ENCODE measurements at places on chromosomes 2 and 18.

DNA sequence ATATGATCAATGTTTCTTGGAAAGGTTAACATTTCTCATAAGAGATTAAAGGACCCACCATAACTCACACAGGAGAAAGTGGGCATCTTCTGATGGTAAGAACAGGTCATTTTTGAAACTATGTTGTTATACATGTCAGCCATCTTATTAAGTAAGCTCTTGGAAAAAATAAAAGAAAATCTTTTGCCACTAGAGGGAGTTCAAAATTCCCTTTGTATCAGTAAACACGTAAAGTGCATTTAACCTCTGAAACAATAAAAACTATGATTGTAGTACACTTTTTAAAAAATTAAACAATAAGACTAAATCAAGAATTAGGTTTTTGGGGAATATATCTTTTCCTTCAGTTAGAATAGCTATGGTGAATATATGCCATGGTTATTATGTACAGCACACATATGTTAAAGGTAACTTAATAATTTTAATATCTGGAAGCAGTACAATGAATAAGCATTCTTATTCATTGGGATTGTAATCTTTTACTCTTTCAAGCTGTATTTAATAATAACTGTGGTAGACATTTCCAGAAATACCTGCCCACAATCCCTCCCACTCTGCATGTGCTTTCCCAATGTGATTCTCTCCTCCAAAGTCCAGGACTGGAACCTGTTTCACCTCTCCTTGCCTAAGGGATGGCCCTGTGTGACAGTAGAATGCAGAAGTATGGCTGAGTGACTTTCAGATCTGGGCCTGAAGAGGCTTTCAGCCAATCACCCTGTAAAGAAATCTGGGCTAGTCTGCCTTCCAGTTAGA is 64.2 kb downstream of the RBMS1 start:
- peak; percentile 53 for DNase-seq

DNA sequence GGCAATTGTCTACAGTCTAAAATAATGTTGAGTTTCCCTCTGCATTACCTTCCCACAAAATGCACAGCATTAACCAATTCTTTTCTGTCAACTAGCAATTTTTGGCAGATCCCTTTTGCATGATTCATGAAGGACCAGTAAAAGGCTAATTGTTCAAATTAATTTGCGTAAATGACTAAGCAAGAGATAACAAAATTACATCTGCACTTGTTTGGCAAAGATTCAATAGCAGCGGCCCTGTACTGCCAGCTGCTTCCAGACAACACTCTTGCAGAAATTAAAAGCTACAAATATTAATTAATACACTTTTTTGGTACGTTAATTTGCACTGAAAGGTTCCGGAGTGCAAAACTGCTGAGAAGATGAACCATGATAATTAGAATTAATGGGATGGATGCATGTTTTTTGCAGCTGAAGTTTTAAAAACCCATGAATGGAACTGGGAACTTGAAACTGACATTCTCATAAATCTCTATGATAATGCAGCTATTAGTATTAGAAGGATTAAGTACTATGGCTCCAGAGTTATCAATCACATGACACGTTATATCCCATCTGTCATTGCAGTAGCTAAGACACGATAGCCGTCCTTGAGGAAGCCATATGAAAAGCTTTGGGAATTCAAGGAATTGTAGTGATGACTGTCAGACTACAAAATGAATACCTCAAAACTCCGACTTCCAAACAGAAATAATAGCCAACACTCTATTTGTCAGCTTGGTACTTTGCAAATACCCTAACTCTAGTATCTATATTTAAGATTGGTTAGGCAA is 1268.3 kb upstream of the ACVR2A start:
- DNase-seq, result no peak

- DNase-seq, result no peak
Measured at GRCh38 chr2:29940706-29941105, 19.3 kb upstream of the ALK start.

- DNase-seq, result no peak
Measured at GRCh38 chr2:205730701-205731582, 48.6 kb downstream of the NRP2 start.

- DNase-seq, result no peak
Measured at GRCh38 chr2:17762451-17762850, 8.5 kb downstream of the GEN1 start.

DNA sequence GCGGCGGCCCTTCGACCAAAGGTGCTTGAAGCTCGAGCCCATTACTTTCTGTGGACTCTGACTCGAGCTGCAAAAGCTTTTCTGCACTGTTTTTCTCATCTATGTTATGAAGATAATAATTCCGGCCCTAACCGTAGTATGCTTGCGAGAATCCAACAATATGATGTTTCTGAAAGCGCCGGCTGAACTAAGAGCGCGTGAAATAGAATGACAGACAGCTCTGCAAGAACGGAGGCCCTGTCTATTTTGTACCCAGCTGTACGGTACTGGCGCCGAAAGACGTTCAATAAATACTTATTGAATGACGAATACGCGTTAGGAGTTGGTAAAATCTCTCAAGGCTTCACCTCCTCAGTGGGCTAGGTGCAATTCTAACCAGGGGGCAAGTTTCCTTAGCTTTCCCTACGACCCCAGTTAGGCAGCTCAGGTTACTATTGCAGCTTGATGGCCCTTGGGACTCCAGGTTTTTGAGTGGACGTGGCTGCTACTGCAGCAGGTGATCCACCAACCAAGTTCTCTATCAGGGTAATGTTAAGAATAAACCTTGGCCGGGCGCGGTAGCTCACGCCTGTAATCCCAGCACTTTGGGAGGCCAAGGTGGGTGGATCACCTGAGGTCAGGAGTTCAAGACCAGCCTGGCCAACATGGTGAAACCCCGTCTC is 570 bp downstream of the SCRN3 start:
- no peak for DNase-seq

- no peak for DNase-seq
Measured at GRCh38 chr2:68689553-68690537, 44.8 kb upstream of the ARHGAP25 start.
